ENCODE measurements at places on chromosomes 7 and 10.

- no peak for DNase-seq
Observed at GRCh38 chr7:833601-834258, 1.5 kb downstream of the SUN1 start.

DNA sequence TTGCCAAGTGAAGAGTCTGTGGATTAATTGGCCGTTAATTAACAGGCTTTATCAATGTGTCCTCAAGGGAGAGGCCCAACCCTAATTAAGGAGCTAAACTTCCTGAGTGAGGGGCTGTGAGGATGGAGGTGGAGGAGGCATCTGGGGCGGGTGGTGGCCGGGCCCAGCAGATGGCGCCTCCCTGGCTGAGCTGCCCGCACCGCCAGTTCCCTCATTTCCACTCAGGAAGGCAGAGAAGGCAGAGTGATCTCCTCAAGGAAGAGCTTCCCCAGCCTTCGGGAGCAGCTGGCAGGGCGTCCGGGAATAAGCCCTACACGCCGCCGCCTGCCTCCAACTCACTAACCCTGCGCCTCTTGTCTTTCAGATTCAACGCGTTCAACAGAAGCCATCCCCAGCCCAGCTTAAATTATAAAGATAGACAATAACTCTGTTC, 112.2 kb downstream of the CYTH3 start:
- DNase-seq, result no peak

GRCh38 chr7:65325793-65326432, 47.7 kb upstream of the ZNF92 start:
- DNase-seq, result no peak

GRCh38 chr10:129958148-129958628, 5.9 kb downstream of the EBF3 start:
- no peak for DNase-seq

- no peak for DNase-seq
Observed at GRCh38 chr7:70752794-70753241, 379.1 kb upstream of the GALNT17 start.

- no peak for DNase-seq
Observed at GRCh38 chr7:132939495-132939894, 142.4 kb downstream of the CHCHD3 start.

DNA sequence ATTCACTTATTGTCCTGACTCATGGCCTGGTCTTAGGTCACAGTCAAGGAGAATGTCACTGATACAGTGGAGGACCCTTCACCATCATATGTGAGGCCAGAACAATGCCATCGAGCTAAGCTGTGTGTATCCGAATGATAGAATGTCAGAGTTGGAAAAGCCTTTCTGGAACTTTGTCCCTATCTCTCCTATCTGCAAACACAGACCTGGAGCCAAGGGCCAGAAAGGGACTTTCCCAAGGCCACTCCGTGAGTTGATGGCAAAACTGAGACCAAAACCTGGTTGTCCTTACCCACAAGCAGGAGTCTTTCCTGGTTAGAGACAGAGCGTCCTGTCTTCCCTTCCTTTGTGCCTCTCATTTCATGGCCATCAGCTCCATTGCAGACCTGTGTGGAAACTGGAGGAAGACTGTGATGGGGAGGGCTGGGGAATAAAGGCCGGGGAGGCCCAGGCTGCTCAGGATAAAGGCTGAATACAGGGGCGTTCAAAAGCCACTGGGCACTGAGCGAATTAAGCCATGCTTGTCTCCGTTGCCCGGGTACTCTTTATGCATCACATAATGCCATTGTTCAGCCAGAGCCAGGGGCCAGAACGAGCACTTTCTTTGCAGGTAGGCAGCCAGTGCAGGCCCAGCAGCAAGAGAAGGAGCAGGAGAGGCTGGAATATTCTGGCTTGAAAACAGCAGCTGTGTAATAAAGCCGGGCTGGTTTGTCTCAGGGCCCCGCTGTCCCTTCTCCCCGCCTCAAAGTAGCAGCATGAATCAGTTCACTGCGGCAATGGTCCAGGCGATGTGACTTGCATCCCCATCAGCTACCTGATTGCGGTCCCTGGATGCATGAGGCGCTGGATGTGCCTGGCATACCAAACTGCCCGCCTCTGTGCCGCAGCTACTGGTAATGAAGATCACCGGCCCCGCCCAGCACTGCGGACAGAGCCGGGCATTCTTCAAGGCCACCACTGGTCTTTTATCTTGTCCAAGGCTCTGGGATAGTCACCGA, 143.0 kb downstream of the RPS24 start:
- no peak for DNase-seq

DNA sequence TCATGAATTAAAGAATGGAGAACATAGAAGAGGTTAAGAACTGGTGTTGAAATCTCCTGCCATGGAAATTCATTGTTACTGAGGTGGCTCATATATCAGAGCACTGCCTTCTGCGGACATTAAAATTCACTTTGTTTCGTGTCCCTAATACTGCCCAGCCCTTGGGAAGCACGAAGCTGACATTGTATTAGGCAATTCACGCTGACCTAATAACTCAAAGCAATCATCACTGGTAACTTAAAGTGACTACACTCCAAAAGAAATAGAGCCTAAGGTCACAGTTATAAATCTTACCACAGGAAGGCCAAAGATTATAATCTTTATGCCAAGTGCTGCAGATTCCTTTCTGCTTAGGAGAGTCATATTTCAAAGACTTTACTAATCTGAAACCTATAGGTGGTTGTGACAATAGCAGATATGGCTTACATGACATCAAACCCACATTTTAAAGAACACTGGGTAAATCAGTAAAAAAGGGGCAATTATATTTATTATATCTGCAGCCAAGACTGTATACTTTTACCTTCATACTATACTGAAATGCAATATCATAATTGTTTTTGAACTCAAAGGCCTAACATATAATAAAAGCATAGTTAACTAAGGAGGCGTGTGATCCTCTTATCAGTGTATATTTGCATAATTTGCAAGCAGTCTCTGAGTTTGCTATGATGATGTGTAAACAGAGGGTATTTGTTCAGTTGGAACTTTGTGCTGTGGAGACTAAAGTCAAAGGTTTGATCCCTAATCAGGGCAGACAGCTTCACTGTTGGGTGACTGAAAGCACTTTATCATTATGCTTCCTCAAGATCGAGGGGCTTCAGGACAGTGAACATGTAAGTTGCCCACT, 51.9 kb upstream of the CAPZA2 start:
- no peak for DNase-seq

- no peak for DNase-seq
Observed at GRCh38 chr7:37251222-37251621, 197.4 kb downstream of the ELMO1 start.

- no peak for DNase-seq
Observed at GRCh38 chr7:149027055-149027454, 1.2 kb downstream of the PDIA4 start.

DNA sequence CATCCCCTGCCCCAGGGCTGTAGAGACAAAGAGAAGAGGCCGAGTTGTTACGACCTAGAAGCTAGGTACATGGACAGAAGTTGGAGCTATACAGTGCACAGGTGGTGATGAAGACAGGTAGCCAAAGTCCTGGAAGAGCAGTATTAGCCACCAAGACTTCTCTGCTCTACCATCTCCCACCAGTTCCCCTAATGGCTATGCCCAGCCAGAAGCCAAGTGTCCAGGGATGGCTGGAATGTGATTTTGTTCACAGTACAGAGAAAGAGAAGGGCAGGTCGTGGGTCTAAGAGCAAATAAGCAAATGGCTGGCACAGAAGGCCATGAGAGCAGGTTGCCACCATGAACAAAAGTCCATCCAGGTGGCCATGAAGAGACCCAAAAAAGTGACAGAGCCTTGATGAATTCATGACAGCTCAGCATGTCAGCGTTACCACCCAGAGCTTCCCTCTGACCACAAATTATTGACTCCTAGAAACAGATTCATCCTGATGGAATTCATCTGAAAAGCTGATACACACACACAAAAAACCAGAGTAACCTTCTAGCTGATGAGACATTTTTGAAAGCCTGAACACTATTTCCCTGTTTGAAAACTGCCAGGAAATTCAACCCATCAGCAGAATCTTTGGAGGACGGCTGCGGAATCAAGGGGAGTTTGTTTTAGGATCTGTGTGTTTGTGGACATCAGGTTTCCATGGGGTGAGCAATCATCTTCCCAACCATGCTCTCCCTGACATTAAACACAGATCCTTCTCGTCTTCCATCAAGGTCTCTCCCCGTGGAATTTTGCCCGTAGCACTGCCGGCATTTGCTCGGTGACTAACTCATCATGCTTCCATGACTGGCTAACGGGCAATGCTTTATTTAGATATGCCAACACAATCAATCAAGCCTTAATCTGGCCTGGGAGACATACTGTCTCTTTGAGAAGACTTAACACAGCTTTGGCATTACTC, 906.7 kb upstream of the AUTS2 start:
- DNase-seq, result no peak

DNA sequence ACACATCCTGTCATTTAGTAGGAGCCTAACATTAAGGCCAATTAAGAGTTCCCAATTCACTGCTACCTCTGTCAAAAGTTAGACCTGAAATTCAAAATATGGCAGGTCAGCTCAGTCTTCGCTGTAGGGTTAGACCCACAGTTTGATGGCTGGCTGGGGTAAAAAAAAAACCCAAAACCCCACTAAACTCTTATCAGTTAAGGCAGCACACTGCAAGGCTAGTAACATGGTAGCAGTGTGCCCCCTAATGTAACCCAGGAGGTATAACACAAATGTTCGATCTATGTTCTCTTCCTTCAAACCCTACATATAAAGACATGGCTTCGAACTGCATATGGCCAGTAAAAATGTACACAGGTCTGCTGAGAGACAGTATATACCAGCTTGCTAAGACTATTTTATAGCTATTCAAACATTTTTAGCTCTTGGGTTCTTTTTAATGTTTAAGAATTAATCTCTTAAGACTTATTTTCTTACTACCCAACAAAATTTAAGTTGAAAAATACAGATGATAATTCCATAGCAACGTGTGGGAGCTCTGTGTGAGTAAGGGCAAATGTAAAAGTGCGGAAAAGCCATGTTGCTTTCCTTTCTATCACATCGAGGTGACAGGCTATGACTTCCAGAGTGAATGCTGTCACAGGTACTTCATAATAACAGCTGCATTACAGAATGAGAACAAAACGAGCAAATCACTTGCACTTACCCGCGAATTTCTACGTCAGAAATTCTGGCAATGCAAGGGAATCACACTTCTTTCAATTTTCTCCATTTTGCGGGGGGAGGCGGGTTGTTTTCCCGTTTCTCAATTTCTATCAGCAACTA, 168.4 kb upstream of the IMMP2L start:
- no peak for DNase-seq

DNA sequence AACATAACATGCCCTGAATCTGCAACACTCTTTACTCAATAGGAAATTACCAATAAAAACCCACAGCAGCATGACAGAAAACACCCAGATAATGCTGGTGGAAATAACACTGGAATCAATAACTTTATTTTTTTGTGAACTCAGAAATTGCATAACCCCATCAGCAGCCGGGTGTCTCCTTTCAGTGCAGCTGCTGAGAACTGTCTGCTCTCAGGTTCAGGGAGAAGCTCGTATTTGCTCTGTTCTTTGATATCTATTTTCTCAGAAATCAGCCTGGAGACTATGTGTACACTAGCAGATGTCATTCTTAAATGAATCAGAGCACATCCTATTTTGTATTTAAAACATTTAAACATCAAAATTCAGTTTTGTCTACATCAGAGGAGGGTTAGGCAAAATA, 506.0 kb downstream of the POM121L12 start:
- no peak for DNase-seq

- DNase-seq, result no peak
Observed at GRCh38 chr10:130395248-130395936, 259.2 kb downstream of the GLRX3 start.

- DNase-seq, result no peak
Observed at GRCh38 chr7:32507414-32507813, 12.1 kb downstream of the AVL9 start.

GRCh38 chr7:747186-747585, 20.1 kb upstream of the PRKAR1B start:
- no peak for DNase-seq

GRCh38 chr10:102449321-102450123, 1.8 kb downstream of the C10orf95 start:
- peak; percentile 75 for DNase-seq

GRCh38 chr7:92836489-92836999, at the start of gene CDK6:
CDK6 (minus strand) TSS chr7:92836573; CDS start chr7:92833323, 3,250 bp downstream.
- no peak for DNase-seq

DNA sequence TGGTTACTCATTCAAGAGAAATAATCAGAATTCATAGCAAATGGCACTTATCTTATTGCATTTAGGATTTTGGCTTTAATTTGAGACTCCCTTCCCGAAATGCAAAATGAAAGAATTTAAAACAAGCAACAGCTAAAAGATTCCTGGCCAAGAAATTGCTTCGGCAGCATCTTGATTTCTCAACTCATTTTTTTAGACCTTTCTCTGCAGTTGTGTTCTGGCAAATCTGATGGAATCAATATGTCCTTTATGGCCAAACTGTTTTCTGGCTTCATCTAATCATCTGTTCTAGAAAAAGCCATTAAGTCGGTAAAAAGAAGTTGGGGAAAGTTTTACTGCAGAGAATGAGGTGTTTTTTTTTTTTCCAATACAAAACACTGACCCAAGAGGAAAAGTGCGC, 172.1 kb downstream of the SLC16A9 start:
- DNase-seq, result no peak

- no peak for DNase-seq
Observed at GRCh38 chr7:2028733-2029132, 204.0 kb downstream of the MAD1L1 start.
